Stimulated activated CD4-positive, alpha-beta T cell treated with anti-CD3 and anti-CD28 coated beads, Interleukin-1b, Interleukin-23, amount 100 ng/mL, for 1 hour (primary cell): ENCODE measurements at places on chromosomes 3 and 15.

DNA sequence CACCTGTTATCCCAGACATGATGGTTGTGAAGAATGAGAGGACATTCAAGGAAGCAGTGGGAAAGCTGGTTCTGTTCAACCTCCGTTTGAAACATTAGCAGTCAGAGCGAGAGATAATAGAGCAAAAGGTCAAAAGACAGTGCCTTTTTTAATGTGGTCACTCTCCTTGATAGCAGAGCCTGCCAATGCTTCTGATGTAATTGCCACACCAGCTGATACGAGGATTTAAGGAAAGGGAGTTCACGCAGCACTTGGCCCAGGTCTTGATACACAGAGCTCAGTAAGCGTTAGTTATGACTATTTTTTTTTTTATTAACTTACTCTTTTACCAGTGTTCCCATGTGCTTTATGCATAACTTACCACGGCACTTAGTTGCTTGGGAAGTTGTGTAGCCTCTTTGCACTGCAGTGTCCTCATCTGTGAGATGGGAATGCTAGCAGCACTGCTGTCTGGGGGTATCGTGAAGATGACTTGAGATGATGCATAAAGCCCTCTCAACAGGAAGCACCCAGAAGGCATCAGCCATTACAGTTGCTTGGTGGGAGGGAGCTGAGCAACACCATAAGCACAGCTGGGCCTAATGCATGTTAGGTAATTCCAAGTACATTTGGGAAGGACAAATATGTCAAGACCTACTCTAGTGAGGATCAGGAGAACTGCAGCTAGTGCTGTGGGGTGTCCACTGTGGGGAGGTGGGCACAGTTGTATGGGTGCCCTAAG lies 123.3 kb upstream of the RASGRP1 start:
- DNase-seq: no peak

DNA sequence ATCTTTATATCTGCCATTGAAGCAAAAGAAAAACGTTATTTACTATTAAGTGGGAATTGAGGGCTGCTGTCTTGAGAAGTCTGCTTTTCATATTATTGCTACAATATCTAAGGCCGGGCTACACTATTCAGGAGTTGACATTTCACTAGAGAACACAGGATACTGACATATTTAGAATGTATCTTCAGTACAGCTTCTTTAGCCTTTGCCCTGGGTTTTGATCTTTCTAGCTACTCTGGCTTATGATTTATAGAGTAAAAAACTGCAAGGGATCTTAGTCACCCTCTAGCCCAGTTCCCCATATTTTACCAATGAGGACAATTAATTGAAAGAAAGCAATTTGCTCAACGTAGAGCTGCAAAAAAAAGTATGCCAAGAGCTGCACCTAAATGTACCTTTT lies 307.4 kb upstream of the DPPA4 start:
- DNase-seq: no peak

- DNase-seq: no peak
These were observed 430.2 kb downstream of the LPP start for GRCh38 chr3:188584162-188584529.

DNA sequence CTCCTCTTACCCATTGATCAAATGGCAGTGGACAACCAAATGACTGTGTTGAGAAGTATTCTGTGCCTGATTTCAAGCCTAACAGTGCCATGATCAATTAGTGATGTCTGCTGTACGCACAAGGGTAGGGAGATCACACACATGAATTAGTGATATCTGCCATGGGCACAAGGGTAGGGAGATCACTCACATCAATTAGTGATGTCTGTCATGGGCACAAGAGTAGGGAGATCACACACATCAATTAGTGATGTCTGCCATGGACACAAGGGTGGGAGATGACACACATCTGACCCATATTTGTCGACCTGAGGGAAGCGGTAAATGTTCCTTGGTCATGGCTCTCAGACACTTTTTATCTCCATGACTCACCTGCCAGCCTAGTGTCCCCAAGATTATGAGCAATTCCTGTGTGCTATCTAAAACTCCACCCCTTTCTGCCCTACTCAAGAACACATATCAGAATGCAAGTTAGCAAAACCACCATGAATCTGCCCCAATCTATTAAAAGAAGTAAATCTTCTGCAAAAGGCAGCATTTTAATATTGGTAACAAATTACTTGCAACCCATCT lies 165.0 kb downstream of the NTRK3 start:
- no peak for DNase-seq

GRCh38 chr3:162534431-162534830 lies 1037.8 kb downstream of the OTOL1 start:
- no peak for DNase-seq

DNA sequence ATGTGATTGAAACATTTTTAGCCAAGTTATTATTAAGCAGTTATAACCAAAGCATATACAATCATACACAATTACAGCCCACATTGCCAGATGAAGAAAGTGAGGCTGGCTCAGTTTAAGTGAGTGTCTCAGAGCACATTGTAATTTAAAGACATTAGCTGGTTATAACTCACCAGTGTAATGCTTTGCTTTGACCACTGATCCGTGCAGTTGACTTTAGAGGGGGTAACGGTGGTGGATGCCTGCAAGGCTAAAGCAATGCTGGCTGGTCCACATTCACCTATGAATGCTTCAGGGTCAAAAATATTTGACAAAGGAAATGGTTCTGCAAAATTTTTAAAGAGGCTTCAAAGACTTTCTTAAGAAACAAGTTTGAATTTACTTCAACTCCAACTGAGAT lies 1.2 kb downstream of the C3orf85 start:
- DNase-seq: no peak

DNA sequence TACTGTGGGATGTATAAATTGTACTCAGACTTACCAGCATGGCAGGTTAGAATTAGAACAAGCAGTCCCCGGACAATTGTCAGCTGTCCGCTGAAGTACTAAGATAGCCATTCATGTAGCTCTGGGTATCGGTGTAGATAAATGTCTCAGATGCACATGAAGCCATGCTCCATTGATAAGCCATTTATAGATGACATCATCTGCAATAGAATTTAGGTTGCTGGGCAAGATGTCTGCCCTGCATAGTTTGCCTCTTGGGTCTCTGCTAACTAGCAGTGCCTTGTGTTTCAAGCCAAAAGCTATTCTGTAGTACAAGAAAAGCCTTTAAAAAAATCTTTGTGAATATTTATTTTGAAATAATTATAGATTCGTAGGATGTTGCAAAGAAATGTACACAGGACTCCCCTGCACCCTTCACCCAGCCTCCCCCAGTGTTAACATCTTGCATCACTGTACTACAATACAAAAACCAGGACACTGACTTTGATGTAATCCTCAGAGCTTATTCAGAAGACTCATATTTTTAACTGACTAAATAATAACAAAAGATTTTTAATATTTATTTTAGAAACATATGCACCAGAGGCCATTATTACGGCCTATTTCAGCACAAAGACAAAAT lies 220.6 kb upstream of the THRB start:
- DNase-seq: no peak

DNA sequence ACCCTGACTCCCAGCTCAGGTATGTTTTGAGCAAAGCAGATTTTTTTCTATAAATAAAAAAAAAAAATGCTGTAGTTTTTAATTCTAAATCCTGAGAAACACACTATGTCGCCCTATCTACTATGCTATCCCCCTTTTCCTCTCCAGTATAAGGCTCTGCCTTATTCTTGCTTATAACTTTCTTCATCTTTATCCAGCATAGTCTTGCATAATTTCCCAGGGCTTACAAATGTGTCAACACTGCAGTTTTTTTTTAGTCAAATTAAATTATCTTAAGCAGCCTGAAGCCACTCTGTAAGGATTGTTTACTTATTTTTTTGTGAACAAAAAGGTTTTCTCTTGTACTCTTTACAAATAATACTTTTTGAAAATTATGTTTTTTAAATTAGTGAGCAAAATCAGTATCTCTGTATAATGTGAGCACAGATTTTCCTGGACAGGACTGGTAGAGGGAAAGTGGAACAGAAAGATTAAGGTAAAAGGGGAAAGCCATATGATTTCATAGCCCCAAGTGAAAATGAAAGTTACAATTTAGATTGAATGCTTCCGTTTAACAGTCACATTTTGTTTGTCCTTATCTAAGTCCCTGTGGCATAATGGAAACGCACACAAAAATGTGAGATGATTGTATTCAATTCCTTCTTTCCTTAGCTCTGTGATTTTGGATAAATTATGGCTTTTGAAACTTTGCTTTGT lies 5.6 kb upstream of the PYDC2 start:
- no peak for DNase-seq

DNA sequence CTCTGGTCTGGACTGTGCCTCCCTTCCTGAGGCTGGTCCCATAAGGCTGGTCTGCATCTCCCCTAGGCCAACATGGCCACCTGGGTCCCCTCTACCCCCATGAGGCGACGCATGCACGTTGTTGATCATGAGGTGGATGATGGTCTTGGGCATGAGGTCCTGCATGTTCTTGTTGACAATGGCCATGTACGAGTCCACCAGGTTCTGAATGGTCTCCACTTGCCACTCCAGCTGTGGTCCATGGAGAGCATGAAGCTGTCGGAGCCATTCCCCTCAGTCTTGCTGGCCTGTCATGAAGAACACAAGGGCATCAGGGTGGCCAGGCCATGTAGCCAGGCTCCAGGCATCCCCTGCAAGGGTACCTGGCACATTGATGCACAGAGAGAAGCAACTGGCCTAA lies 27.1 kb upstream of the CSPG4 start:
- DNase-seq: no peak

DNA sequence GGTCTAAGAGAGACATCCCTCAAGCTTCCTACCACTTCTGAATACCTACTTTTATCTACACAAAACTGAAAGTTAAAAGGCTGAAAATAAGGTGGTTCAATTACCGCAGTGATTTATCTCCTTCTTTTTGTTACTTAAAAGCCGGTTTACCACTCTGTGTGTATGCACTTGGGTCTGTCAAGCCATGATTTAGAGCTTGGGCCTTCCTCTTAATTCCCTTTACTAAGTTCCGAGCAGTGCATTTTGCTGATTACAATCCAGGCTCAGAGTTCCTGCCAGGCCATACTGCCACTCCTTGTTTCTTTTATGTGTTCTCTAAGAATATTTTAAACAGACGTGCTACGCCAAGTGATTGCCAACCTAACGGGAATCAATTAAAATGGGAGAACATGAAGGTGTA lies 16.5 kb downstream of the KCTD6 start:
- no peak for DNase-seq

- DNase-seq: no peak
These were observed 313.4 kb downstream of the BCHE start for GRCh38 chr3:165523801-165524200.

DNA sequence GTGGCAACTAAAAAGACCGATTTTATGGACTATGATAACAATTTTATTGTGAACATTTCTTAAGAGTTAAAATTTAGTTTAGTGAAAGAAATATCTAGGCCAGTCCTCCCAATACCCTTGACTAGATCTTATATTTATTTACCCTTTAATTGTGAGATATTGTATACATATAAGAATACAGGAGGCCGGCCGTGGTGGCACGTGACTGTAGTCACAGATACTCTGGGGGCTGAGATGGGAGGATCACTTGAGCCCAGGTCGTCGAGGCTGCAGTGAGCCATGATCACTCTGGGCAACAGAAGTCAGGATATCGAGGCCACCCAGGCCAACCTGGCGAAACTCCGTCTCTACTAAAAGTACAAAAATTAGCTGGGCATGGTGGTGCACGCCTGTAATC lies 756 bp upstream of the RMDN3 start:
- no peak for DNase-seq

DNA sequence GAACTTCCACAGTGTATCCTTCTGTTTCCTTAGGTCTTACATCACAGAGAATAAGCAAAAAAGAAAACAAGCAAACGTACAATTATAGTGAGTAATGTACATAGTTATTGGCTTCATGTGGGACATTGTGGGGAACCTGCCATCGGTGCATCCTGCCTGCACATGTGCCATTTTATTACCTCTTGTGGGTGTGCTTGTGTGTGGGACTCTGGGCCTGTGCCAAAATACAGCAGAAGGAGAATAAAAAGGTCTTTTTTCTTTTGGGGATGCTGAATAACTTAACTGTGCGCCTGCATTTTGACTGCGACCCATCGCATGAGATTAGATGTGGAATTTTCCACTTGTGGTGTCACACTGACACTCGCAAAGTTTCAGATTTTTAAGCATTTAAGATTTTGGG lies 169.6 kb upstream of the DCBLD2 start:
- no peak for DNase-seq

GRCh38 chr3:141380987-141381386 lies 12.7 kb downstream of the ZBTB38 start:
- DNase-seq: no peak

DNA sequence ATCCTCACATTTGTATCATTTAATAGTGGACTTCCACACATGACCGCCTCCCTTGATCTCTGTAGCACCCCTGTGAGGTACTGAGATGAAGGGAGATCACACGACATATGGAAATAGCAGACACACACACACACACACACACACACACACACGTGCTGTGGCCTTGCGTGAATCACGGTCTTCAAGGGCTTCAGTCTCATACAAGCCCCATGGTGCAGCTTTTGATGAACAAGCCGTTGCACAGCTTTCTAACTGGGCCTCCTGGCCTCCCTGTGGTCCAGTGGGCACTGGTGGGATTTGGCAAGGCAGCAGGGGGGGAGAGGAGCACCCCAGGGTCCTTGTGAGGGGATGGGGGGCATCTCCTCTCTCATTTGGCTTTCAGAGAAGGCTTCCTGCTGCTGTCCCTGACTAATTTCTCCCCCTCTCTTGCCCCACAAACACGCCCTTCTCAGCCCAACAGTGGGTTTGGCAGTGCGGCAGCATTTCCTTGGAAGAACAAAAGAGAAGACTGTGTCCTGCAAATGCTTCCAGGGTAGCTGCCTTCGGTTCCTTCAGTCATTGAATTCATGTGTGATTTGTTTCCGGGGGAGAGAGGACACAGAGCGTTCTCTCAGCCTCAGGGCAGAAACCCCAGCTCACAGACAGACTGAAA lies 98.7 kb downstream of the SMAD6 start:
- no peak for DNase-seq

GRCh38 chr3:148911592-148911991 lies 46.5 kb downstream of the CPA3 start:
- no peak for DNase-seq

DNA sequence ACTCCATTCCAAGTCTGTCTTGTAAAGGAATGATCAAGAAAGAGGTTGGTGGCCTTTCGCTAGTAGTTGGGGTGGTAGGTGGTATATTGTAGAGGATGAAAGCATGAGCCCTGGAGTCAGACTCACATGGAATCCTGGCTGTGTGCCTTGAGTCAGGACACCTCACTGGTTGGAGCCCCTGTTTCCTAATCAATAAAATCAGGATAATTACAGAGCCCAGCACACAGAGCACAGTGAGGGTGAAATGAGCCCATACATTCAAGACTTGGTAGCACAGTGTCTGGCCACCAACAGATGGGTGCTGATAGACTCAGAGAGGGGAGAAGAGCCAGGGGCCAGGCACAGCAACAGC lies 95.1 kb upstream of the MYZAP start:
- no peak for DNase-seq

GRCh38 chr3:120473896-120474675 lies 23.3 kb upstream of the FSTL1 start:
- DNase-seq: no peak

GRCh38 chr15:51771773-51772172 lies 20.4 kb downstream of the TMOD2 start:
- no peak for DNase-seq

GRCh38 chr15:88015228-88015860 lies 241.2 kb downstream of the NTRK3 start:
- DNase-seq: no peak
